Hematopoietic multipotent progenitor cell treated with erythropoietin and hydrocortisone succinate and interleukin-3 and kit ligand, for 4 days (in vitro differentiated cells): ENCODE measurements at places on chromosomes 2 and 18.
A peak's percentile ranks its signal among the peaks of the same experiment; 100 is the strongest.

- DNase-seq = peak; percentile 99
These were observed at the start of gene XRCC5 for GRCh38 chr2:216108967-216109921. Gene XRCC5, plus strand, starts transcription at chr2:216109348. Its CDS starts 89 bp downstream, at chr2:216109437.

GRCh38 chr2:1022178-1022577 is 71.5 kb downstream of the SNTG2 start:
- no peak for DNase-seq

DNA sequence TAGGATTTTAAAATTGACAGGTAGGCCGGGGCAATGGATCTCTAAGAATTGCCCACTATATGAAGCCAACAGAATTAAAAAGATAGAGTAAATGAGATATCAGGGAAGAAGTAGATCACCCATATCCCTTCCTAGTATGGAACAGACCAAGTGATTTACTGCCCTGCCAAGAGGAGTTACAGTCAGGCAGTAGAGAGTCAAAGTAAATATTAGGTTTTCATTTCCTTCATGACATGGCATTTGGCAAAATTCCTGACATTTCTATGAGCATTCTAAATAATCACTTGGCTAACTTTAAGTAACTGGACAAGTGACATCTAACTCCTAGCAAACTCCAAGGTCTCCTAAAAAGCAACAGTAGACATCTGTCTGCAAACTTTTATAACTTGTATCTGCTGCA is 33.5 kb downstream of the GALNT5 start:
- no peak for DNase-seq

DNA sequence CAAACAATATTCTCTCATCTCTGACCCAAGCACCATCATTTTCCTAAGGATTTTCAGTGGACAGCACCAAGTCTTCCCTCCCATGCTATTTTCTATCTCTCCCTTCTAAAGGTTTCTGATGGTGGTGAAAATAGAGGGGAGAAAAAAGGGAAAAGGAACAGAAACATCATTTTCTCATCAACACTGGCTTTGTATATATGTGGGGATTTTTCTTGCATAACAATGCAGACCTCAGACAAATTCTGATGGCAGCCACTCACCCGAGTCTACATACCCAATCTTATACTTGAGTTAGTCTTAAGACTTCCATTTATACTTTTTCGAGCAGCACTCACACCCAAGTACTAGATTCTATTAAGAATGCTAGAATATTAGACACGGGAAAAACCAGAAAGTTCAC is 95.8 kb downstream of the TMEM163 start:
- DNase-seq = no peak

GRCh38 chr2:113797237-113797636 is 40.8 kb upstream of the SLC35F5 start:
- DNase-seq = no peak

GRCh38 chr18:37218022-37218590 is 347.5 kb downstream of the CELF4 start:
- DNase-seq = no peak

- no peak for DNase-seq
These were observed 270.7 kb downstream of the PIEZO2 start for GRCh38 chr18:10878703-10879102.
